ENCODE measurements at places on chromosomes 1 and 21. TPM values are rescaled to one million over a fixed set of nuclear protein-coding genes. Genes with fewer than 3 reads are reported as not detected.

GRCh38 chr1:245062741-245063305, 92.0 kb upstream of the KIF26B start:
- DNase-seq = no peak

GRCh38 chr1:98045211-98045766, 124.5 kb upstream of the DPYD start:
- DNase-seq = no peak

GRCh38 chr1:94554580-94554979, 13.0 kb upstream of the F3 start:
- DNase-seq = no peak

DNA sequence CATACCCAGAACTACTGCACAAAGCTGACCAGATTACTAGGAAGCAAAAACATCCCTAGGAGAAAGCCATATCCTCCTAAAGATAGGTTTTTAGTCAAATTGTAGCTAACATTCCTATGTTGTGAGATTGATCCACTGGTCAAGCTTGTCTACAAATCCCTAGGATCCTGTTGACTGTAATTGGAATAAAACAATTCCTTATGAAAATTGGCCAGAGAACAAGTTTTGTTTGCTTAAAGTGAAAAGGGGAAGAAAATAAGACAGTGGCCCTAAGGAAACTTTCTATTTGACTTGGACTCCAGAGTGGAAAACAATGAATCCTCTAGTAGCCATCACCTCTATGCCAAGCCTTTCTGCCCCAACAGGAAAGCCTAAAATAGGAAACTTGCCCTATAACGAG, 645.2 kb upstream of the USP24 start:
- no peak for DNase-seq

DNA sequence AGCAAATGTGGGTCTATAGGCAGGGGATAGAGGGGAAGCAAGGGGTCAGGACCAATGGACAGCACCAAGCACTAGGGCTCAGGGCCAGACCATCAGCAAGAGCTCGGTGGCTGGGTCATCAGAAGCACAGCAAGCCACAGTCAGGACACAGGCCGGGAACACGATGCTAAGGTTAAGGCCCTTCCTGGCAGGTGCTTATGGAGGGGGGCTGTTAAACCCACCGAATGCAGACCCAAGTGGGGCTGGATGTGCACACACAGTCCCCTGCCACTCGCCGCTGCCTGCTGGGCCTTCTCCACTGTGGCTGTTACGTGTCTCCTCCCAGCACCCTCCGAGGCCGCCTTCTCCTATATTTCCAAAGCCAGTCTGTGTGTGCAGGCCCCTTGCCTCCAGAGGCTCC, 220.1 kb downstream of the TOMM20 start:
- DNase-seq = no peak

GRCh38 chr1:177228693-177229065, 57.9 kb downstream of the BRINP2 start:
- no peak for DNase-seq

DNA sequence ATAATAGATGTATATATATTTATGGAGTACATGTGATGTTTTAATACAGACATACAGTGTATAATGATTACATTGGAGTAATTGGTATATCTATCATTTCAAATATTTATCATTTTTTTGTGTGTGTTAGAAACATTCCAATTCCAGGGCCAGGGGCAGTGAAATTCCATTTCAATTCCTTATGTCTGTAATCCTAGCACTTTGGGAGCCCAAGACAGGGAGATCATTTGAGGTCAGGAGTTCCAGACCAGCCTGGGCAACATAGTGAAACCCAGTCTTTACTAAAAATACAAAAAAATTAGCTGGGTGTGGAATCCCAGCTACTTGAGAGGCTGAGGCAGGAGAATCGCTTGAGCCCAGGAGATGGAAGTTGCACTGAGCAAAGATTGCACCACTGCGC, 30.4 kb upstream of the PDC start:
- DNase-seq = no peak

The FBLIM1 gene
- 0.27 TPM for total RNA-seq

DNA sequence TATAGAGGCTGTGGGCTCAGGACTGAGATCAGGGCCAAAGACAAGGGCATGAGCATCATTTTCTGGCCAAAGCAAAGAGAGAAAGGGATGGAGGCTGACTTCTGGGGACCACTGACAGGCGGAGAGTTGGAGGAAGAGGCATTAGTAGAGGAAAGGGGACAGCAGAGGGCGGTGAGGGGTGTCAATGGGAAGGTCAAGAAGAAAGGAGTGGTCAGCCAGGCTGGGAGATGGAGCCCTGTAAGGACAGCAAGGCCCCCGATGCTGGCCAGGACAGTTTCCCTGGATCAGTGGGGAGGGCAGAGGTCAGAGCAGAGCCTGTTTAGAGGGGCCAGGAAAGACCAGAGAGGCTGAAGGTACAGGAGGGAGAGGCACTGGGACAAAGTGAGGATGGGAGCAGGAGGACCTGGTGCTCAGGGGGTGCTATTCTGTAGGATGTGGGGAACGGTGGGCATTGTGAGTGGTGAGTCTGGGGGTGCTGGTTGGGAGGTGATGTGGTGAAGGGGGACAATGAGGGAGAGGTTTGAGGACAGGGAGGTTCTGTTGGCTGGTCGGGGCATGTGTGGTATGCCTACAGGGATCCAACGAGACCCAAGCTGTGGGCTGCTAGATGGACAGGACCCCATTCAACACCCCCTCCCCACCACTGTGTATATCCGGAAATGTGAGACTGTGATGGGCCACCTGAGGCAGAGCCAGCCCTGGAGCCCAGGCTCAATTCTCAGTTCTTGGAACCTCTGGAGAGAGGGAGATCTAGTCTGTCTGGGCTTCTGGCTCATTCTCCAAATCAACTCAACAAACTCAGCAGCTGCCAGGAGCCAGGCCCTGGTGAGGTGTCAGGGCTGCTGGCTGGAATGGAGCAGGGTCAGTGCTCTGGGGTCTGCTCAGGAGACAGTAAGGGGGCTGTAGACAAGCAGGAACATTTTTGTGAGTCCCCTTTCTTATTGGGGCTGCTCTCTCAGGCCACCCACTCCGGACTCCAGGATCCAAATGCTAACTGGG, 1.4 kb upstream of the FAM151A start:
- no peak for DNase-seq

The PLXNA2 gene
- 1.6 TPM for total RNA-seq

DNA sequence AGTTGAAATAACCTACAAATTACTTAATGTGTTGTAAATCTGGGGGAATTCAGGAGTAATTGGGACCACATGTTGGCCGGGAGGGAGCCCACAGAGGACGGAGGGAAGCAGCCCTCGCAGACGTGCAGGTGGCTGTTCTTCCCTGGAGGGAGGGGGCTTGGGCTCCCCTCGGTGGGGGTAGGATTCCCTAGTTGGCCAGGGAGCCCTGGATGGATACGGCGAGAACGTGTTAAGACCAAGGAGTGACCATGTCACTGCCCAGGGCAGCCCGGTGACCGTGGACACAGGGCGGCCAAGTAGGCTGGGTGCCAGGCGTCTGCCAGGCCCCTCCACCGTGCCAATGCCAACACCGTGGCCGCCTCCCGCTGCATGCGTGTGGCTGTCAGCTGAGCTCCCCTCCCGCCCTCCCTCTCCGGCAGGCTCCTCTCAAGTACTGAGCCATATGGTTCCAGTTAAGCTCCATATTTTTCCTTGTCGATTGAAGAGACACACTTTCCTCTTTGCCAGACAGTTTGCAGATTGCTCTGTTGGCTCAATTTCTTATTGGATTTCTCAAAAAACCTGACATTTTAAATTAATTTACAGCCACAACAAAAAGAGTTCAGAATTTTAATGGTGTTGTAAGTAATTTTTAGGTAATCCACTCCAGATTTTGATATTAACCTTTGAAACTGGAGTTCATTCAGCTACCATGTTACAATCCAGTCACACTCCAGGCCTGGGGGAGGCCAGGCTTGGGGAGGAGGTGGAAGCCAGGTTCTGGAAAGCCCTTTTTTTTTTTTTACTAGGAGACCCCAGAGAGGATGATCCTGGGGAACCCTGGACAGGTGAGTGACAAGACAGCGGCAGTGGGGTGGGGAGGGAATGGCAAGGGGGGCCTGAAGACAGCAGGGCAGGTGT, 71.2 kb downstream of the CASZ1 start:
- DNase-seq = no peak

The TAL1 gene
- not detected for total RNA-seq

DNA sequence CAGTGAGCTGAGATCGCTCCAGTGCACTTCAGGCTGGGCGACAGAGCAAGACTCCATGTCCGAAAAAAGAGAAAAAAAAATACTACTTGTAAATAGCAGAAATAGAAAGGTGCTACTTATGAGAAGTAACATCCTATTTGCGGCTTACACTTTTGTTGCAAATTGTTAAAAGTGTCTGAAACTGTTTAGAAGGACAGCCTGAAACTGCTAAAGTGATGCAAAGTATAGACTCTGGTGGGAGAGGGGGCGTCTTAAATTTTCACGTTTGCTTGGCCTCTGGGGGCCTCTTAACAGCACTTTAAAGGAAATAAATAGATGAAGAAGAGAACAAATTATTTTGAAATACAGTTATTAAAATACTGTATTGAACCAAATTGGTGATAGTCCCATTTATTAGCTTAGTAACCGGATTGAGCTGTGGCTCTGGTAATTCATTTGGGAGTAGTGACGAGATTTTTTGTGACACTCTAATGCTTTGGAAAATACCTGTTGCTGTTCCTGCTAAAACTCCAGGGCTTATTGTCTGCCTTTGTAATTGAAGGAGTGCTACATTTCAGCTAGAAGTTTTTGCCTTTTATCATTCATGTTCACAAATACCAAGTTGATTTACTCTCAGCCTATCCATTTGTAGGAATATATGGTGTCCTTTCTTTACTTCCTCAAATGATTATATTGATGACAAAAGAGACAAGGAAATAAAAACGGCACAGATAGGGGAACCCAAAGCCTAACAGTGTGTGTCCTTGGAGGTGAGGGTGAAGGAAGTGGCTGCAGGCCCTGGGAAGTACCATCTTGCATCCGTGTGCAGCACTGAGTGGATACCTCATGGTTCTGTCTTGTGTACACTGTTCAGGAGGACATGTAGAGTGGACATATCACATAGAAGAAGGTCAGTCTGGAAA, 6.2 kb downstream of the PKNOX1 start:
- no peak for DNase-seq

The UMODL1 gene
- total RNA-seq = 1.3 TPM

- no peak for DNase-seq
Measured at GRCh38 chr1:207578796-207579435, 66.0 kb upstream of the CR1L start.

- no peak for DNase-seq
Measured at GRCh38 chr1:211830055-211830327, 572 bp downstream of the LPGAT1 start.

The KLHDC8A gene
- total RNA-seq = not detected

GRCh38 chr1:116110567-116111523, at the start of gene MAB21L3:
Gene MAB21L3, plus strand, starts transcription at chr1:116111399. Its CDS starts 1,217 bp downstream, at chr1:116112616.
- no peak for DNase-seq

GRCh38 chr1:172893146-172893841, 157.4 kb downstream of the TNFSF18 start:
- no peak for DNase-seq

DNA sequence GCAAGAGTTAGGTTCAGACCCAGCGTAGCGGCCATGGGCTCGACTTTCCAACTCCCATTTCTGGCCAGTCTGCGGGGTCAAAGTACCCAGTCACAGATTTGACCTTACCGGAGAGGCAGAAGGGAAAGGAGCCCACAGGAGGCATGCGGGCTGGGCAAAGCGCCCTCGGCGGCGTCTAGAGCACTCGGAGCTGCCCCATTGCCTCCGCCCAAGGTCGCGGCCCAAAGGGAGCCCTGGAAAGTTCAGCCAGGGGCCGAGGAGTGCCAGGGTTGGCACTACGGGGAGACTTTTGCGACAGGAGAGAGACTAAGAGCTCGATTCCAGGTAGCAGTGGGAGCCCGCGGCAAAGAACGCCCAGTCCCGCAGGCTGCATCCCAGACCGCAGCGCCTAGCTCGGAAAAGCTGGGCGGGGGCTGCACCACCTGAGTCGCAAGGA, 896 bp downstream of the KANK4 start:
- DNase-seq = no peak

- DNase-seq = no peak
Measured at GRCh38 chr21:42641311-42642218, 11.9 kb upstream of the PDE9A start.

DNA sequence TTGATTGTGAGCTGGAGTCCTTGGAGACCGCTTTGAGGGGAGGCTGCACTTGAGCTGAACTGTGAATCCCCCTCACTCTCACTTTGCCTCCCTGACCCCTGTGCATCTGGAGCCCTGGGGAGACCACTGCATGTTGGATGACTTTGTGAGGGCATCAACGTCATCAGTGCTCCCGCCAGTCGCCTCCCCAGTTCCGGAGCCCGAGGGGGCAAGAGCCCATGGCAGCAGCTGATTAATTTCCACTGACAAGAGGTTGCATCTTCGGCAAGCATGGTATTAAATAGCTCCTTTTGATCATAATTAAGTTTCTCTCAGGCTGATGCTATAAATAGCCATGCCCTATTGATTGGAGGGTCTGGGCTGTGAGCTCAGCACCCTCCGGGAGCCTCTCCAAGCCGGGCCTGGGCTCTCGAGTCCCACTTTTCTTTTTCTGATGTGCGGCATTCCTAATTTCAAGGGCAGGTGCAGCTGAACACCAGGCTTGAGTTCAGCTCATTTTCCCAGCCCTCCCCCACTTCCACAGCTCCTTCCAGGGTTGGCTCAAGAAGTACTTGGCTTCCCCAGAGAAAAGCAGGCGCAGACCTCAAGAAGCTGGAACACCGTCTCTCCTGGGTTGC, 33.2 kb downstream of the KCND3 start:
- no peak for DNase-seq

GRCh38 chr1:204065174-204065985, 7.5 kb upstream of the SOX13 start:
- no peak for DNase-seq

Measured in naive thymus-derived CD4-positive, alpha-beta T cell (primary cell).